ENCODE measurements at places on chromosomes 2 and 18. TPM values are rescaled to one million over a fixed set of nuclear protein-coding genes. Genes with fewer than 3 reads are reported as not detected.

Gene PCARE
- 1.0 TPM for total RNA-seq

DNA sequence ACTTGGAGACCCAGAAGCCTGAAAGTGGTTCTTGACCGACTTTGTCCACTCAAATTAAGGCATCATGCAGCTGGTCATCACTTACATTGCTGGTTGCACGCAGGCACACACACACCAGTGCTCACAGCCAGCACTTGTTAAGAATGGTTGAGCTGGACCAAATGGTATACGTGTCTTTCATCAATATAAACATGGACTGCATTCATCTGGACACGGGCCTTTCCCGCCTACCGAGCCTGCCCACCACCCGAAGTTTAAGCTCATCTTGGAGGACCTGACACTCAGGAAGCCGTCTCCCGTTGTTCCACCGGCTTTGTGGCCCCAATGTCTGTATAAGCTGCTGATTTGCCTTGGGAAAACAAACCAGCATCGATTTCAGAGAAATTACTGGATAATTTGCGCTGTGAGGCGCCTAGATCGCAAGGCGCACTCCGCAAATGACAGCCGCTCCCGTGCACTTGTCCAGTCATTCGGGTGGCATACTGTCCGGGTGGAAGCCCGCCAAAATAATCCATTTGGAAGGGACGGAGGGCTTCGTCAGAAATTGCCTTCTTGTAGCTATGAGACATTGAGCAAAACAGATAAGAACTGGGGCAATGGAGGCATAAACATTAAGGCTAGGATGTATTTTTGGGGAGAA, 40.1 kb upstream of the AKAIN1 start:
- DNase-seq: no peak
- H3K4me3 ChIP-seq: peak overlapping the region; percentile 83
- peaks cover 10% of the 10 kb centered on the region for H3K4me1 ChIP-seq
- no peaks in the 10 kb centered on the region for H3K36me3 ChIP-seq

DNA sequence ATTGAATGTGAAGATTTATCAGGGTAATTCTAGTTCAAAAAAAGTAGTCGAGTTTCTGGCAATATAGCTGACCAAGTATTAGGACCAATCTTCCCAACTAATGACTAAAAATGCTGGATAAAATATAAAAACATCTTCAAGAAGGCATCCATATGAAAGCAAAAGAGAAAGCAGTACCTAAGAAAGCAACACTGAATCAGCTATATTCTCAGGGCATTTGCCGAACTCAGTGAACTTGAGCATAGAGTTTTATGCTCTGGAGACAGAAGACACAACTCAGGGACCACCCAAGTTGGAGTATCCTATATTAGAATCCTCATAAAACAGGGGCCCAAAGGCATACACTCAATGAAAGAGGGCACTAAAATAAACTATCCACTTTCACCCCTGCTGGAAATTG, 103.7 kb upstream of the HNRNPA3 start:
- H3K27ac ChIP-seq: no peak overlapping the region
- H3K4me1 ChIP-seq: no peaks in the 10 kb centered on the region
- no peak overlapping the region for H3K4me3 ChIP-seq
- no peak for DNase-seq
- no peaks in the 10 kb centered on the region for H3K36me3 ChIP-seq

GRCh38 chr18:58785171-58785805, 79.4 kb upstream of the ZNF532 start:
- DNase-seq: no peak
- H3K4me3 ChIP-seq: no peak overlapping the region
- no peak overlapping the region for H3K27ac ChIP-seq
- no peaks in the 10 kb centered on the region for H3K27me3 ChIP-seq
- no peaks in the 10 kb centered on the region for H3K4me1 ChIP-seq

- no peak overlapping the region for H3K4me3 ChIP-seq
- no peak for DNase-seq
- H3K36me3 ChIP-seq: no peaks in the 10 kb centered on the region
- H3K27me3 ChIP-seq: no peaks in the 10 kb centered on the region
These were observed 62.5 kb upstream of the LGALSL start for GRCh38 chr2:64391424-64391823.

- no peaks in the 10 kb centered on the region for H3K27me3 ChIP-seq
- no peak for DNase-seq
- peak overlapping the region; percentile 55 for H3K27ac ChIP-seq
- peaks cover 6% of the 10 kb centered on the region for H3K4me1 ChIP-seq
- H3K4me3 ChIP-seq: no peak overlapping the region
- no peaks in the 10 kb centered on the region for H3K36me3 ChIP-seq
These were observed 374.7 kb downstream of the TNS1 start for GRCh38 chr2:217628061-217628460.

GRCh38 chr2:103627301-103627700, 865.5 kb downstream of the TMEM182 start:
- no peaks in the 10 kb centered on the region for H3K36me3 ChIP-seq
- no peak overlapping the region for H3K27ac ChIP-seq
- no peaks in the 10 kb centered on the region for H3K27me3 ChIP-seq

DNA sequence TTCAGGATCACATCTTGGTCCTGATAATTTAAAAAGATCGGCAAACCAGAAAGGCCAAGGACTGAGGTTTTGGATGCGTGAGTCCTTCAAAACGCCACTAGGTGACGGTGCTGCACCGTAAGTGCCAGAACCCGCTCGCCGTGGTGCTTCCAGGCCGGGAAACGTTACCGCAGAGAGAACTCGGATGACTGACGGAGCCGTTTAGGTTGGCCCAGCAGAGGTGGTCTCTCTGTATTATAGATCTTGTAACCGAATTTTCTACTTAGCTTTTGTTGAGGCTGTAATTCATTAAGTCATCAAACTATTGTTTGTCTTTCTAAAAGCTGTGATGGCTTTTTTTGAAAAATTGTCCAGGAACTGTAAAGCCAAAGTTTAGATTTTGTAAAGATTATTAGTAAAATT, 39.8 kb upstream of the ADCYAP1 start:
- no peak overlapping the region for H3K27ac ChIP-seq
- no peaks in the 10 kb centered on the region for H3K27me3 ChIP-seq
- no peak overlapping the region for H3K4me3 ChIP-seq
- DNase-seq: peak; percentile 85
- peaks cover 10% of the 10 kb centered on the region for H3K4me1 ChIP-seq
- no peaks in the 10 kb centered on the region for H3K36me3 ChIP-seq

Measured in testis (tissue), 5 donors.